ENCODE measurements at places on chromosomes 5 and 9. TPM values are rescaled to one million over a fixed set of nuclear protein-coding genes. Genes with fewer than 3 reads are reported as not detected.

Gene FAM53C
- 43.8 TPM for total RNA-seq

Gene CCDC69
- total RNA-seq: 10.5 TPM

DNA sequence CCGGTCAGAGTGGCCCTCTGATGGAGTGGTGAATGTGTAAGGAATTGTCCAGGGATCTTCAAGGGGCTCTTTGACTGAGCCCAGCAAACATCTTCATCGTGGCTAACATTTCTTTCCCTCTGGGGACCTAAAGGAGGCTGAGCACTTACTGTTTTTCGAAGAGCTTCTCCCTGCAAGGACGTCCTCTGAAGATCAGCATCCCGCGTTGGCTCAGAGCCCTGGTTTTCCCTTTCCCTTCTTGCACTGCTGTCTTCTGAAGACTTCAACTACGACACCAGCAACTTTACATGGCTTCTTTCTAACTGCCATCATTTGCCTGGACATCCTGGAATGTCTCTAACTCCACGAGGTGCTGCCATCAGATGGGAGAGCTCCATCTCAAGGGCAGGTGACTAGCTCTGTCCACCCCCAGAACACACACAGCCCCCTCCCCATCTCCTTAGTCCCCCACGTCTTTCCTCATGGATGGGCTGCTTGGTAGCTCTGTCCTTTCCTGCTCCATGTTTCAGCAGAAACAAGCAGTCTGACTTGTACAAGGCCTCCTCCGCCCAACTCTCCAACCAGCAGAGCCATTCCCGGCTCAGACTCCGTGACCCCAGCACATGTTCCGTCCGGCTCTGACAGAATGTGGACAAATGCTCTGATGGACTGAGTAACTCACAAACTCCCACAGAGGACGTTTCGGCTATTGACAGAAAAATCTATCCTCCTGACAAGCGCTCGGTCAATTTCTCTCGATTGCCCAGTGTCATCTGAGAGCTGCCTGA lies 17.1 kb downstream of the SHB start:
- DNase-seq: no peak

Gene MROH2B
- total RNA-seq: not detected

- peak; percentile 91 for DNase-seq
Observed at GRCh38 chr9:109799792-109800191, 19.8 kb downstream of the PALM2AKAP2 start.

- DNase-seq: peak; percentile 75
Observed at GRCh38 chr5:163585206-163585605, 79.8 kb downstream of the MAT2B start.

DNA sequence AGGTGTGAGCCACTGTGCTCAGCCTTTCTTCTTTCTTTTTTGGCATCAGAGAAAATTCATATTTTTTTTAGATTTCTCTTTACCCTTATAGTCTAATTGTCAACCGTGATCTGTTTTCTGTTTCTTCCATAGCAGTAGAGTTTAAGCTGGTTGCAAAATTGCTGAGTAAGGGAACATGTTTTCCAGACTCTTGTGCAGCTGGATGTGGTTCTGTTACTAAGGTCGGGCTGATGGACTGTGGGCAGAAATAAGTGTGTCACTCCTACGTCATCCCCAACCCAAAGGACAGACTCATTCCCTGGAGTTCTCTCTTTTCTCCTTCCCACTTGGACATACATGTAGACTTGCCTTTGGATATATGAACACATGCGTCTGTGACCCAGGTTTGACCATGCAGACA lies 64.1 kb upstream of the GOLM1 start:
- no peak for DNase-seq

GRCh38 chr9:116656501-116656971 lies 30.6 kb upstream of the TRIM32 start:
- no peak for DNase-seq

Gene HACD4
- total RNA-seq: 6.8 TPM

- DNase-seq: no peak
Observed at GRCh38 chr5:16788957-16789356, 147.1 kb downstream of the MYO10 start.

- no peak for DNase-seq
Observed at GRCh38 chr5:31759925-31760324, 121.0 kb downstream of the PDZD2 start.

Gene F2RL1
- total RNA-seq: 5.3 TPM

DNA sequence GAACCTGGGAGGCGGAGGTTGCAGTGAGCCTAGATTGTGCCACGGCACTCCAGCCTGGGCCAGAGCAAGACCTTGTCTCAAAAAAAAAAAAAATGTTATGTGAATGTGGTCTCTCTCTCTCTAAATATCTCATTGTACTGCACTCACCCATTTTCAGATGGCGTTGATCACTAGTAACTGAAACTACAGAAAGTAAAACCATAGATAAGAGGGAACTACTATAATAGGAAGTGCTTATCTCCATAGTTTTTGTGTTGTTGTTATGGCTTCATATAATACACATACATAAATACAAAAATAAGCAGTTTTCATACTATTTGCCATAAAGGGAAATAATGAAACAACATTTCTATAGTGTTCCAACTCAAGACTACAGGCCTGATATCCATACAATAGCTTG lies 9.1 kb downstream of the IL31RA start:
- no peak for DNase-seq

All from osteoblast (primary cell).